ENCODE measurements at places on chromosomes 7 and 10. TPM values are rescaled to one million over a fixed set of nuclear protein-coding genes. Genes with fewer than 3 reads are reported as not detected.

Gene PDZD7
- 1.9 TPM for total RNA-seq

Gene RBM20
- 0.03 TPM for total RNA-seq

Gene PLXDC2
- not detected for total RNA-seq

Gene DPYSL4
- 5.4 TPM for total RNA-seq

Gene GNA12
- total RNA-seq = 16.3 TPM

DNA sequence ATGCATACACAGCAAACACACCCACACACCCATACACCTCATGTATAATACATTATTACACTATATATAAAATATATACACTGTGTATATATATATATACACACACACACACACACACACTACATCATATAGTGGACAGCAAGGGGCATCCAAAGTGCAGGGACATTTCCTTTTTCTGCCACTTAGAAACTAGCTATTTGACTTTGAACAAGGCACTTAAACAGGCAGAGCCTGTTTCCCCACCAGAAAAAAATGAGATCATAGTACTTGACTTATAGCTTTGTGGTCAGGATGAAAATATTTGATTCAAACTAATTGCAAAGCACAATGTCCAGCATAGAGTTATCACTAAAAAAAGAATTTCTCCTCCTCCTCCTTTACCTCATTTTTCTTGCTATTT is 254.3 kb upstream of the NPVF start:
- H3K36me3 ChIP-seq = no peaks in the 10 kb centered on the region
- peaks cover 12% of the 10 kb centered on the region for H3K27me3 ChIP-seq
- no peaks in the 10 kb centered on the region for H3K4me1 ChIP-seq
- no peak overlapping the region for H3K4me3 ChIP-seq
- DNase-seq = no peak
- H3K27ac ChIP-seq = no peak overlapping the region

DNA sequence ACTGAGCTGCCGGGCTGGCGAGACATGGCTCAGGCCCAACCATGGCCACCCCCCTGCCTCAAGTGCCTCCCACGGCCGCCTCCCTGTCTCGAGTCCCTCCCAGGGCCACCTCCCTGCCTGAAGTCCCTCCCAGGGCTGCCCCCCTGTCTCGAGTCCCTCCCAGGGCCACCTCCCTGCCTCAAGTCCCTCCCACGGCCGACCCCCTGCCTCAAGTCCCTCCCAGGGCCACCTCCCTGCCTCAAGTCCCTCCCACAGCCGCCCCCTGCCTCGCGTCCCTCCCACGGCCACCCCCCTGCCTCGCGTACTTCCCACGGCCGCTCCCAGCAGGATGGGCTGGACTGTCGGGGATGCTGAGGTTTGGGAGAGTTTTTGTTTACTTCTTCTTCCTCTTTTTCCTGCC is 462.5 kb downstream of the PTPRN2 start:
- H3K27me3 ChIP-seq = no peaks in the 10 kb centered on the region
- H3K4me1 ChIP-seq = no peaks in the 10 kb centered on the region
- H3K36me3 ChIP-seq = no peaks in the 10 kb centered on the region
- H3K4me3 ChIP-seq = no peak overlapping the region

GRCh38 chr10:57395923-57396322 is 871.8 kb downstream of the IPMK start:
- no peak overlapping the region for H3K4me3 ChIP-seq
- no peaks in the 10 kb centered on the region for H3K27me3 ChIP-seq
- no peak overlapping the region for H3K27ac ChIP-seq
- no peaks in the 10 kb centered on the region for H3K4me1 ChIP-seq
- no peak for DNase-seq

GRCh38 chr7:76515999-76516443 is 5.7 kb downstream of the UPK3B start:
- H3K27me3 ChIP-seq = no peaks in the 10 kb centered on the region
- no peak overlapping the region for H3K4me3 ChIP-seq
- no peaks in the 10 kb centered on the region for H3K36me3 ChIP-seq
- DNase-seq = peak; percentile 45

- H3K27me3 ChIP-seq = peaks cover 24% of the 10 kb centered on the region
- H3K4me1 ChIP-seq = peaks cover 2% of the 10 kb centered on the region
Observed at GRCh38 chr7:27143023-27143949, at the start of gene HOXA5. Gene HOXA5 (minus strand): TSS chr7:27143681. CDS start chr7:27143607, 74 bp downstream.

DNA sequence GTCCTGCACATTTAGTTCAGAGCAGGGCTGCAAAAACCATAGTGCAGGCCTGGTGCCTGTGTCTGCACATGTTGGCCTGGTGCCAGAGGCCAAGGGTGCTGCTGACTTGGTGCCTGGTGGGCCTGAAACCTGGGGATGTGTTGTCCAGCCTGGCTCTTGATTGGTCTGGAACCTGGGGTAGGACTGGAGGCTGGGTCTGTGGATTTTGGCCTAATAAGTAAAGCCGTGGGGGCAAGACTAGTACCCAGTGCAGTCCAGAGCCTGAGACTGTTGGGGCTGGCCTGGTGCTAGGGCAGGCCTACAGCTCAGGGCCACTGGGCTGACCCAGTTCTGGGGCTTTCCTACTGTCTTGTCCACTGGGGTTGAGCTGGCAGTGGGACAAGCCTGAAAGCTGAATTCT is 817.9 kb downstream of the DNAJB9 start:
- no peaks in the 10 kb centered on the region for H3K4me1 ChIP-seq
- no peak for DNase-seq
- H3K27me3 ChIP-seq = no peaks in the 10 kb centered on the region
- no peak overlapping the region for H3K4me3 ChIP-seq

- DNase-seq = no peak
- no peak overlapping the region for H3K4me3 ChIP-seq
- no peaks in the 10 kb centered on the region for H3K4me1 ChIP-seq
- no peak overlapping the region for H3K27ac ChIP-seq
Observed at GRCh38 chr7:48426966-48427555, 255.8 kb downstream of the ABCA13 start.

DNA sequence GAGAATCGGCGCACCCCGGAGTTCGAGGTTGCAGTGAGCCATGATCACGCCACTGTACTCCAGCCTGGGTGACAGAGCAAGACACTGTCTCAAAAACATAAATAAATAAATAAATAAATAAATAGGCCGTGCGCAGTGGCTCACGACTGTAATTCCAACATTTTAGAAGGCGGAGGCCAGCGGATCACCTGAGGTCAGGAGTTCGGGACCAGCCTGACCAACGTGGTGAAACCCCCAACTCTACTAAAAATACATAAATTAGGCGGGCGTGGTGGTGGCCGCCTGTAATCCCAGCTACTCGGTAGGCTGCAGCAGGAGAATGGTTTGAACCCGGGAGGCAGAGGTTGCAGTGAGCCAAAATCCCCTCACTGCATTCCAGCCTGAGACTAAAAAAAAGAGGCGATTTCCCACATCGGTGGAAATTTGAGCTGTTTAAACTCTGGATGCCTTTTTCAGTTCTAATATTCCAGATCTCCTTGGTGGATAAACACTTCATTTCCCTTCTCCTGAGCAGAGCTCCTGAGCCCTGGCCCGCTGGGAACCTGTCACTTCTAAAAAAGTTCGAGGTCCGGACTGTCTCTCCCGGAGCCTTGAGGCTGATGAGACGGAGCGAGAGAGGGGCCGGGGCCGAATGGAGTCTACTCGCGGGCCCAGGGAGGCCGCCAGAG is 2.0 kb upstream of the NFKB2 start:
- peaks cover 37% of the 10 kb centered on the region for H3K4me1 ChIP-seq
- H3K36me3 ChIP-seq = peaks cover 27% of the 10 kb centered on the region
- no peaks in the 10 kb centered on the region for H3K27me3 ChIP-seq
- DNase-seq = no peak
- peak overlapping the region; percentile 93 for H3K27ac ChIP-seq

Data from activated CD4-positive, alpha-beta memory T cell treated with anti-CD3 and anti-CD28 coated beads, Interleukin-2, amount 10 ng/mL, durations not matched to agents 7 days and 5 days (primary cell).